ENCODE measurements at places on chromosomes 16 and 17.
A peak's percentile ranks its signal among the peaks of the same experiment; 100 is the strongest.

DNA sequence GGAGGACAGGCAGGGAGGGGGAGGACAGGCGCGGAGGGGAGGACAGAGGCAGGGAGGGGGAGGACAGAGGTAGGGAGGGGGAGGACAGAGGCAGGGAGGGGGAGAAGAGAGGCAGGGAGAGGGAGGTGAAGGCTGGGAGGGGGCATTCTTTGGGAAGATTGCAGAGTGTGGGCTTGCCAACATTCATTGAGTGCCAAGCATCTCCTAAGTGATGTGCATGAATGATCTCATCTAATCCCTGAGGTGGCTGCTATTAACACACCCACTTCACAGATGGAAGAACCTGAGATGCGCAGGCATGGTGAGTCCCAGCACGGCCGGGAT, 58.3 kb downstream of the NT5M start:
- no peak for DNase-seq

GRCh38 chr17:78369791-78370381, 8.6 kb upstream of the PGS1 start:
- no peak for DNase-seq

GRCh38 chr17:29613856-29614255, 8.9 kb downstream of the CORO6 start:
- DNase-seq: no peak

DNA sequence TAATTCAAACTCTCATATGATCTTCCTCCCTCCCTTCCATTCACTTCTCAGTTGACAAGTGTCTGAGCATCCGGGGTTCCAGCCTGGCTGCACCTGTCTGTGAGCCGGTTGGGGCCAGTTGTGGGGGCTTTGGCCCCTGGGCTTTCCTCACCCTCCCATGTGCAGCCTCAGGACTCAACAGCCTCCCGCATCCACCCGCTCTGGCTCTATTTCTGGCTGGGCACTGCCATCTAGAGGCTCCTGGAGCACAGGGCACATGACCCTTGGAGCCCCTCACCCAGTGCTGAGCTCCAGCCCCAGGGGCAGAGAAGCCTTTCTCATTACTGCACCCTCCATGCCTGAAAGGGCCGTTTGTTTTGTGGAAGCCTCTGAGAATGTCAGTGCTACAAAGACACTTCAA, 43.3 kb downstream of the HAPSTR1 start:
- DNase-seq: peak; percentile 29

DNA sequence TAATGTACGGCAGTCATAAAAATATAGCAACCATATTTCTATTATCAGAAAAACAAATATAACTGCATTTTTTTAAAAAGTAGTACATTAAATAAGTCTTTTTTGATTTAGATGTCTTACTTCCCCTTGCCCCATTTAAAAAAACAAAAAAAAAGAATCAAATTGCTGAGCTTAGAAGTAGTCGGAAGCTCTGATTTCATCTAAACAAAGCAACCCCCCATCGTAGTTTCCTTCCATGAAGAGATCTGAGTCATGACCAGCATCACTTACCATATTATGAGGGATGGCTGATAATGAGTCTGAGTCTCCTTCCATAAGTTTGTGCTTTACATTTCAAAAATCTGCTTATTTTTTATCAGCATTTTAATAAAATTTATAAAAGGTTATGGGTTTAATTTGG, 86.2 kb downstream of the ITFG1 start:
- peak; percentile 52 for DNase-seq

- DNase-seq: no peak
Observed at GRCh38 chr17:19747829-19748806, at the start of gene ALDH3A1. TSS of gene ALDH3A1 (minus strand) at chr17:19748298. CDS start at chr17:19745129, 3,169 bp downstream.

DNA sequence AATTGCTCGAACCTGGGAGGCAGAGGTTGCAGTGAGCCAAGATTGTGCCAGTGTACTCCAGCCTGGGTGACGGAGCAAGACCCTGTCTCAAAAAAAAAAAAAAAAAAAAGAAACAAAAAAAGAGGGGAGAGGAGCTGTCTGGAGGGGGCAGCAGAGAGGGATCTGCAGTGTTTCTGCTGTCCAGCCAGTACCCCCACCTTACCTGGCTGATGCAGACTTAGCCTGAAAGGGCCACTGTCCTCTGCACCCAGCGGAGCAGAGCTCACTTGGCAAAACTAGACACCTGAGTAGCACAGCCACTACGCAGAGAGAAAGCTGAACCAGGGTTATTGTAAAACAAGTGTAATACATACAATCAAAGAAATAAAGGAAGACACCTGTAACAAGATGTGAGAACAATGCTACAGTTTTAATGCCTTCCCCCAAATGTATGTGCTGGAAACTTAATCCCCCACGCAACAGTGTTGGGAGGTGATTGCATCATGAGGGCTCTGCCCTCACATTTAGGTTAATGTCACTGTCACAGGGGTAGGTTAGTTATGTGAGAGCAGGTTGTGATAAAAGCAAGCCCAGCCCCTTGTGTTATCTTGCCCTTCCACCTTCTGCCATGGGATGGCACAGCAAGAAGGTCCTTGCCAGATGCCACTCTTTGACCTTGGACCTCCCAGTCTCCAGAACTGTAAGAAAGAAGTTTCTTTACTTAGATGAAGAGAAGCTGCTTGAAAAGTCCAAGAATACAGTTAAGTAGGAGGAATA, 211.2 kb downstream of the RPTOR start:
- DNase-seq: no peak

DNA sequence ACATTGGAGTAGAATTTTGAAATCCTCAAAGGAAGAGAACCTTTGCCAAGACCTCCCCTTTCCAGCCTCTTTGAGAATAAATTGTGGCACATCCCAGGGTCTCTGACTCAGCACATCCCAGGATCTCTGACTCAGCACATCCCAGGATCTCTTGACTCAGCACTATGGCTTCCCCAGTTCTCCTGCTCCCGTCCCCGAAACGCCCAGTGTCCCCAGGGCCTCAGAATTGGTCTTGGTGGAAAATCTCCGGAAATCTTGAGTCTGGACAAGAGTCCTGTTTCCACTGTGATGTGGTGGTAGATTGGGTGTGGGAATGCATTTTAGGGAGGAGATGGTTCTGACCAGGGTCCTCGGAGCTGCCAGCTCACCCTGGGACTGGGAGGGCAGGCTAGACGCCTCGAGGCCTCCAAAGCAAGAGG, 19.2 kb downstream of the PLXDC1 start:
- peak; percentile 86 for DNase-seq
